ENCODE measurements at places on chromosomes 1 and 21.

DNA sequence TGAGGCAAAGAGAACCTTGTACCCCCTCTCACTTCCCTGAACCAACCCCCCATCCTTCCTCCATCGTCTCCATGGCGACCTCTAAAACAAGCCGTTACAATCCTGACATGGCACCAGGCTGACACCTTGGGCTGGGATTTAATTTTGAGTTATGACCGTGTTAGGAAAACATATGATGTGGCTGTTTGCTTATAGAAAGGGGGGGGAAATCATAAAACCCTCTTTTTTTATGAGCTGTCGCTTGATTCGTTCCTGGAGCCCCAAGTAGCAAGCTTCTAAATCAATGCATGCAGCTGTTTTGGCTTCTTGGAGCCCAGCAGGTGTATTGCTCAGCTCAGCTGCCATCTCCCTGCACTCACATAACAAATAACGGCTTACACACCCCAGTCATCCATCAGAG is 301.2 kb upstream of the SPAG17 start:
- no peak for DNase-seq

- DNase-seq = no peak
Measured at GRCh38 chr1:151166505-151166956, 587 bp downstream of the SCNM1 start.

- DNase-seq = peak; percentile 57
Measured at GRCh38 chr1:203204756-203205155, 18.3 kb upstream of the CHI3L1 start.

- DNase-seq = no peak
Measured at GRCh38 chr1:233006108-233006507, 55.7 kb downstream of the NTPCR start.

DNA sequence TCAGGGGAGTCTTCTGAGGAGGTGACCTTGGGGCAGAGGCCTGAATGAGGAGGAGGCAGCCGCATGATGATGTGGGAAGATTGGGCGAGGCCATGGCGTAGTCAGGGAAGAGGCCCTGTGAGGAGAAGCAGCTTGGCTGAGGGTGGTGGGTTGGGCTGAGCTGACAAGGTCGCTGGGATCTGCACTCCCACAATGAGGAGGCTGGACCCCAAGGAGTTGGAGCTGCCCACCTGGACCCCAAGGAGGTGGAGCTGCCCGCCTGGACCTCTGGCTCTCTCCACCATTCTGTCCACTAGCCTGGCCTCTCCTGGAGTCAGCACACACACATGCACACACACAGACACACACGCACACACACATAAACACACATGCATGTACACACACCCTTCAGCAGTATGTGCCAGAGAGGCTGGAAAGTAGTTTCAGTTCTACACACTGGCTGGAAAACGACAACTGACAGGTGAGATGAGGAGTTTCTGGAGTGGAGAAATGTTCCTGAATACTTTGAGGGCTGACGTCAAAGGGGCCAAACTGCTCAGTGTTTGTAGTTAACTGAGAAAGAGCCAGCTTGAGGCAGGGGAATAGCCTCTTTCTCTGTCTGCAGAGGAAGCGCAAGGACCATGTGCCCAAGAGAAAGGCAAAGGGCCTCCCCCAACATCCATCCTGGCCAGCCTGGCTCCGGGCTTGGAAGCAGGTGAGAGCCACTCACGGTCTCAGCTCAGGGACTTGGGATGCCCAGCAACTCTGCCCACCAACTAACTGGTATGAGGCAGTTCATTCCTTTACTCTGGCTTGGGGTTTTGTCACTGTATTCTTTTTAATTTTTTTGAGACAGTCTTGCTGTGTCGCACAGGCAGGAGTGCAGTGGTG is 7.1 kb downstream of the SMPDL3B start:
- DNase-seq = no peak

DNA sequence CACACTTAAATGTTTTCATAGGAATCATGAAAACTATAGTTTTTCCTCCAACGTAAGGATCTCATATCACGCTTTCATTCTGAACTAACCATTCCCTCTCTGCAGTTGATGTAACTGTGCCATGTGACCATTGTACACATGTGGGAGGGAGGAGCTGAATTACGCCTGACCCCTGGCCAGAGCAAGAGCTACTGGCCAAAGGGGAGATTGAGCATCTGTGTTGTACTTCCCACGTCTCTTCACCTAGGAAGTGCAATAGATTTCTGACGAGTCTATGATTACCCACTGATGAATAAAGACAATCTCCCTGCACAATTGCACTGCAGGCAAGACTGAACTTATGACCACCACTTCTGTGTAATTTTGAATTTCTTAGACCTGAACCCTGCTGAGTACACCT is 24.0 kb downstream of the PTPRC start:
- DNase-seq = no peak

- no peak for DNase-seq
Measured at GRCh38 chr1:3330771-3331245, 123.7 kb upstream of the ARHGEF16 start.

GRCh38 chr1:203428981-203429599 is 46.5 kb upstream of the PRELP start:
- DNase-seq = no peak

GRCh38 chr1:178124115-178124514 is 30.2 kb downstream of the RASAL2 start:
- DNase-seq = no peak

GRCh38 chr1:192979542-192979941 is 79.6 kb downstream of the UCHL5 start:
- no peak for DNase-seq

DNA sequence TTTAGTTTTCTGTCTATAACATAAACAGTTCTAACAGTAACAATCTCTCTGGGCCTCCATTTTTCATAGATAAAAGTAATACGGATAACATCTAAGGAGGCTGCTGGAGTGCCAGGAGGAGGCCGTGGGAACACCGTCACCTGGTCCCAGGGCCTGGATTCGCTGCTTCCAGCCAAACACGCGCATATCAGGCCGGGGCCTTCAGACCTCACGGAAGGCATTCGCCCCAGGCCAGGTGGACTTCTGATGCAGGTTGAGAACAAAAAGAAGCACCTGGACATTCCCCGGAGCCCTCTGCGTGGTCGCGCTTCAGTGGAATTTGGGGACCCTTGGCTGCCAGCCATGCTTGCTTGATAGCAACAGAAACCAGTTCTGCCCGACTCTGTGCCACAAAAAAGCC is 113.1 kb upstream of the GUCA2B start:
- DNase-seq = no peak

GRCh38 chr1:66275083-66275482 is 258.9 kb upstream of the SGIP1 start:
- DNase-seq = no peak

GRCh38 chr21:38619992-38620479 is 121.8 kb upstream of the ERG start:
- DNase-seq = no peak

GRCh38 chr1:232973652-232974611 is 23.5 kb downstream of the NTPCR start:
- DNase-seq = no peak

DNA sequence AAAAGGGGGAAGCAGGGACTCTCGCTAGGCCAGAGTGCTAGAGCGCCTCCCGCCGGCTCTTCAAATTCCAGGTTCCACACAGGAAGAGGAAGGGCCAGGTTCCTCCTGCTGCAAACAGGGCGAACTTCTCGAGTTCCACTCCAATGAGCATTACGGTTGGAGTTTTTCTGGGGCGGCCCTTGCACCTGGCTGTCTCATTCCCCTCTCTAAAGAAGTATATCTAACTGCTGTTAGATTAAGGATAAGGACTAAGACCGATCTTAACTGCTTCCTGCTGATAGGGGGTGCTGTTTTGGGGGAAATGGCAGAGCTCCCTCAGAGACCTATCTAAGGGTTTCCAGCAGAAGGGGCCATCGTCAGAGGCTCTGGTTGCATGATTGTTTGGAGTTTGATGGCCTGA is 138.0 kb downstream of the RABGAP1L start:
- DNase-seq = no peak

- no peak for DNase-seq
Measured at GRCh38 chr1:69688193-69688592, 120.5 kb downstream of the LRRC7 start.

DNA sequence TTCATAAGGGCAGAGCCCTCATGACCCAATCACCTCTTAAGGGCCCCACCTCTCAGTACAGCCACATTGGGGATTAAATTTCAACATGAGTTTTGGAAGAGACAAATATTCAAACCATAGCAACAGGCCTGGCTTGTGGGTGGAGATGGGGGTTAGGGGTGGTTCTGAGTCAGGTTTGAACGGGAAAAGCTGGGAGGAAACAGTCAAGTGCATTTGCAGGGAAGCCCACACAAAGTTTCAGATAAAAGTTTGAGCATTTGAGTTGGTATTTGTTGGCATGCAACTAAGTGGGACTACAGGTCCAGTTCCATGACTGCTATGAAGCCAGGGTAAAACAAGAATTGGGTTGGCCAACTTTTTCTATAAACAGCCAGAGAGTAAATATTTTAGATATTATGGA is 21.0 kb upstream of the PADI2 start:
- DNase-seq = no peak

DNA sequence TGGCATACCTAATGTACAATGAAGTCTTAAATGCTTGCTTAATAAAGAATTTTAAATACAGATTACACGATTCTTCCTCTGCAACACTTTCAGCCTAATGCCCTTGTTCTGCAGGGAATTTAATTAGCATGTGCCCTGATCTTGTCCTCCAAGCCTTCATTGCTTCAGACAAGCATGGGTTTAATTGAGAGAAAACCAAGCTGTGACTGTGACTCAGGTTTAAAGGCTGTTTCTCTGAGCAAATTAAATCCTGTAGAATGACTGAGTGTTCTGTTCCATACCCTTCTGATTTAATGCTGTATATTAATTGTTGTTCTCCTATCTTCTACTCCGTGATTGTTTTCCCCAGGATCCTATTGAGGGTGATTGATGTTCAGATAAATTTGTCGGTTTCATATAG is 269.0 kb upstream of the PRMT6 start:
- no peak for DNase-seq

- DNase-seq = no peak
Measured at GRCh38 chr1:166914111-166914510, 38.0 kb upstream of the TADA1 start.

- no peak for DNase-seq
Measured at GRCh38 chr1:14923727-14924452, 229.7 kb upstream of the TMEM51 start.

- no peak for DNase-seq
Measured at GRCh38 chr1:62295921-62296491, 23.2 kb downstream of the KANK4 start.

- DNase-seq = no peak
Measured at GRCh38 chr1:14190508-14190907, 408.0 kb upstream of the KAZN start.

- DNase-seq = no peak
Measured at GRCh38 chr1:24948079-24948827, 18.2 kb upstream of the RUNX3 start.

GRCh38 chr1:46527474-46528296 is 23.8 kb downstream of the KNCN start:
- no peak for DNase-seq

DNA sequence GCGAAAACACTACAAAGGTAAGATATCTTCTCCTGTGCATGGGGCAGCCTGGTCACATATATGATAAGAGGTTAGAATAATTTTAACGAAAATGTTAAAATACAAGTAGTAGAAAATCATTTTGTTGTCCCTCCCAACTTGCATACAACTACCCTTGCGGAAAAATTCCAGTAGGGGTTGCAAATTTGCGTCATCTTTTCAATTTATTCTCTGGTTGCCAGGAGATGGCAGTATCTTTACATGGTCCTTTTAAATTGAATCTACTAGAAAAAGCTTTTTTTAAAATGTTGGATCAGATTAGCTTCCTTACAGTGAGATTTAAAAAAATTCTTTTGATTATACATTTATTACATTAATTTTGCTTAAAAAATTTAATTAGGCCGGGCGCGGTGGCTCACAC is 10.9 kb downstream of the S100PBP start:
- no peak for DNase-seq

DNA sequence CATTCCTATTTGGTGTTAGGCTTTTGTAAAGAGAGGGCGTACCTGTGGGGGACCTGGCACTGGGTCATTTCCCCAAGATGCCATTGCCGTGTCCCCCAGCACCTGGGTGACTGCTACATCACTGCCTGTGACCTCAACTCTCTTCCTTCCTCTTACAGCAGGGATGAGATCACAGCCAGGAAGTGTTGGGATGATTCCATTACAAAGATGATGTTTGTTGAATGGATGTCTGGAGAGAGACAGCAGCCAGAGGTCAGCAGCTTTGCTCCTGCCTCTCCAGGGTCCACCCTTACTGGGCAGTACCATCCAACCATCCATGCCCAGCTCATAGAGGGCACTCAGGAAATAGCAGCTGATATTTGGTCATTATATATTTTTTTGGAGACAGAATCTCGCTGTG is 35.1 kb downstream of the TMEM51 start:
- DNase-seq = no peak

DNA sequence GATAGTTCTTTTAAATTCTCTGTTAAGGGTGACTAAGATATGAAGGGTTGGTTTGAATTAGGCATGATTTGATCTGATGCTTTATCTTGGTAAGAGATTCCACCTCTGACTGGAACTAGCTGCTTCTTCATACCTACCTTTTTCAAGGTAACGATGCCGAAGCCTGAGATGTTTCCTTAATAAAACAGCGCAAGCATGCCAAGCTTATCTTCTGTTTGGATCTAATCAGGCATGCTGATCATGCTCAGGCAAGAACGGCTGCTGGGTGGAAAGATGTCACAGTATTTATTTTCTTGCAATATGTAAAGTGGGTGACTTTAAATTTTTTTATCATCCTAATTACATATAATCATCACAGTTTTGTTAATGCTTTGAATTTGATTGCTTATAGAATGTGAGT is 148.7 kb downstream of the ADGRL2 start:
- DNase-seq = no peak

DNA sequence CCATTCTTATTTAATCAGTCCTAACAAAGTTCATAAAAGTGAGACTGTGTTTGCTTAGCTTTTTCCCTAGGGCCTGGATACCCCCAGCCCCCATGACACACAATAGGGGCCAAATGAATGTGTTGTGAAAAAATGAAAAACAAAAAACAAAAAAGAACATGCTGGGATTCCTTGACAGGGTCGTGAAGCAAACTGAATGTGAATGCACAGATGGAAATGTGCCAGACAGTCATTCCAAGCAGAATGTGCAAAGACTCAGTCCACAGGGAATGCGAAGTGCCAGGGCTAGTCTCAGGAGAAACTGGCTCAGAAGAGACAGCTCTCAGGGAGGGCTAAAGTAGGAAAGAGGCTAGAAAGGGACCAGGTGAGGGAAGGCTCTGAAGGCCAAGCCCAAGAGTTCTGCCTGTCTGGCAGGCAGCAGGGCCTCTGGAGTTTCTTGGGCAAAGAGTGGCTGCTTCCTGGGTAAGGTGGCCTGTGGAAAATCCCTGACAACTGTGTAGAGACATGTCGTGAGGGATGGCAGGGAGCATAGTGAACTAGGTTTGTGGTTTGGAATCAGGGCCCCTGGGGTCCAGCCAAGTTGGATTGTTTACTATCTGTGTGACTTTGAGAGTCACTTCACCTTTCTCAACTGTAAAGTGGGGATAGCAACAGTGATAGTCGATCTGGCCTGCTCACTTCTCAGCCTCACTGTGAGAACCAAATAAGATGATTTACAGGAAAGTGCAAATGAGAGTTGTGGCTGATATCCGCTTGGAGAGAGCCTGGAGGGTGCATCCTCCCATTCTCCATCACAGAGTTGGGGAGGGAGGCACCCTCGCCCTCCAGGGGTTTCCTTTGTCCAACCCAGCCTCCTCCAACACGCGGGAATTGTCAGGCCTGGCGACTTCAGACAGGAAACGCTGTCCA is 1.2 kb upstream of the ADAM15 start:
- DNase-seq = no peak

GRCh38 chr1:5661196-5662085 is 330.8 kb downstream of the NPHP4 start:
- DNase-seq = no peak

GRCh38 chr1:159854693-159855192 is 7.7 kb downstream of the VSIG8 start:
- DNase-seq = peak; percentile 91

- no peak for DNase-seq
Measured at GRCh38 chr21:37849506-37850102, 66.7 kb downstream of the KCNJ6 start.
